ENCODE measurements at places on chromosomes 1 and 21. TPM values are rescaled to one million over a fixed set of nuclear protein-coding genes. Genes with fewer than 3 reads are reported as not detected.

SHE gene
- total RNA-seq: 39.5 TPM

TAS1R3 gene
- total RNA-seq: not detected

CD53 gene
- total RNA-seq: not detected

THBS3 gene
- 4.0 TPM for total RNA-seq

CASZ1 gene
- total RNA-seq: 3.6 TPM

NEXN gene
- total RNA-seq: 7.0 TPM

PSEN2 gene
- 23.8 TPM for total RNA-seq

TOR3A gene
- total RNA-seq: 42.8 TPM

UBASH3A gene
- not detected for total RNA-seq

RCSD1 gene
- 3.5 TPM for total RNA-seq

PADI1 gene
- total RNA-seq: not detected
